ENCODE measurements at places on chromosomes 5 and 9.

GRCh38 chr9:5628183-5628529 lies 751 bp upstream of the RIC1 start:
- DNase-seq: no peak

GRCh38 chr5:124741711-124742496 lies 4.5 kb downstream of the ZNF608 start:
- no peak for DNase-seq

GRCh38 chr9:81893929-81894328 lies 34.3 kb upstream of the SPATA31D4 start:
- DNase-seq: no peak

GRCh38 chr9:108002371-108002956 lies 512.9 kb upstream of the KLF4 start:
- DNase-seq: no peak

GRCh38 chr5:140196115-140196814 lies 21.3 kb downstream of the CYSTM1 start:
- no peak for DNase-seq

- no peak for DNase-seq
These were observed 48.8 kb downstream of the RASGEF1C start for GRCh38 chr5:180160215-180160614.
